NCI-H2107 (cell line): ENCODE measurements at places on chromosomes 12 and 14.

- no peak for DNase-seq
These were observed 2.0 kb downstream of the FERMT2 start for GRCh38 chr14:52948836-52949235.

DNA sequence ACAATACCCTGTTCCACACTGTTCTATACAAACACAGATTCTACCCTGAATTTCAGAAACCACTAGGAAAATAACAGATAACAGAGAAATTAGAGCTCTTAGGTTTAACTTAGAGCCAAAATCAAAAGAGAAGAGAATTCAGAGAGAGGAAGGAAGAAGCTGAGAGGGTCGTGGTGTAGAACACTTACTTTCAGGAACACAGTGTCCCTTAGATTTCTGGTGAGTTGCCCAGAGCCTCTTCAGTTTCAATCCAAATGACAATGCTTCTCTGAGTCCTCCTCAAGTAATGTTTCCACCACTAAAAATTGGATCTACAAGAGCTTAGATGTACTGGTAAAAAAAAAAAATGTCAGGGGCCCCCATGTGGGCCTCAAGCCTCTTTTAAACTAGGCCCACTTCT lies 2.6 kb downstream of the YAF2 start:
- no peak for DNase-seq

DNA sequence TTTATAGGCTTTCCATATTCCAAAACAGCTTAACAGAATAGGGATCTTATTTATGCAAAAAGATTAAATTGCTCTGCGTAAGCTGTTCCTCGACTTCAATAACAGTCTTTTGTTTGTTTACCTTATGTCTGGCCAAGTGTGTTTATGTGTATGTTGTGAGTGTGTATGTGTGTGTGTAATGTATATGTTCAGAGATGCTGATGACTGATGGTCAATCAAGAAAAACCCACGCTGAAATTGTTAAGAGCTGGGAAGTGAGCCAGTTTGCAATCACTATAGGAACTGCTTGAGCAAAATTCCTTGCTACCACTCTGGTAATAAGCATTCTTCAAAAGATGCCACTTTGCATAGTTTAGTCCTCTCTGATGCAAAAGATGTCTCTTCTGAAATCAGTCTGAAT lies 59.6 kb downstream of the PRKD1 start:
- no peak for DNase-seq

DNA sequence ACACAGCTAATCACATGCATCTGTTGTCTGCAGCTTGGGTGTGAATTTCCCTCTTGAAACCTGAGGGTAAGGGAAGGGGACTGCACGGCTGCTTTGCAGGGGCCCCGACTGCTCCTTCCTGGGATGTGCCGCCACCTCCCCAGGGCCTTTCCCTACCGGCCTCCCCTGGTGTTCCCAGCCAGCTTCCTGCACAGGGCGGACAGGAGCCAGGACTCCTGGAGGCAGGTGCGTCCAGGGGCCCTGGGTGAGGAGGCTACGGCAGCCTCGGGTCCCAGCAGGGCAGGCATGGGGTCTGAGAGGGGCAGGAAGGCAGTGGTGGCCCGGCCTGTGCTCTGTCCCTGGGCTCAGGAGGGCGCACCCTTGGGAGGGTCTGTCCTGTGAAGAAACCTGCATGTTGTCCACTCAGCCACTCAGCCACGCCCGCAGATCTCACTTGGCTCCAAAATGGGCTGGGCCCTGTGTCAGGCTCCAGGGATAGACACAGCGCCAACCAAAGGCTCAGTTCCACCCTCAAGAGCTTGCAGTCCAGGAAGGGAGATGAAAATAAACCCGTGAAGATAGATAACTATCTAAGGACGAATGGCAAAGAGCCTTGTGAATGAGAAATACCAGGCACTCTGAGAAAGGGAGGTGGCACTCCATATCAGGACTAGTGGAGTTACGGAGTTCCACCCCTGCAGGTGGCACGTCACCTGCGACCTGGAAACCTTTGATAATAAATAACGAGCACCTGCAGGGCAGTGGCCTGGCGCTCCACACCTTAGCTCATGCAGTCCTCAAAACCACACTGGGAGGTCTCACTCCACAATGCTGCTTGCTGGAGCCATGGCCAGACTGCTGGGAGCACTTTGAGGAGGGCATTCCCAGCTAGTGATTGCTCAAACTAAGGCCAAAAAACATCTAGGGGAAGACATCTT lies 427.4 kb downstream of the AACS start:
- DNase-seq, result no peak

- DNase-seq, result no peak
These were observed 577 bp downstream of the ATG101 start for GRCh38 chr12:52070185-52070925.

- DNase-seq, result no peak
These were observed 108.6 kb upstream of the FLRT2 start for GRCh38 chr14:85421186-85421877.

DNA sequence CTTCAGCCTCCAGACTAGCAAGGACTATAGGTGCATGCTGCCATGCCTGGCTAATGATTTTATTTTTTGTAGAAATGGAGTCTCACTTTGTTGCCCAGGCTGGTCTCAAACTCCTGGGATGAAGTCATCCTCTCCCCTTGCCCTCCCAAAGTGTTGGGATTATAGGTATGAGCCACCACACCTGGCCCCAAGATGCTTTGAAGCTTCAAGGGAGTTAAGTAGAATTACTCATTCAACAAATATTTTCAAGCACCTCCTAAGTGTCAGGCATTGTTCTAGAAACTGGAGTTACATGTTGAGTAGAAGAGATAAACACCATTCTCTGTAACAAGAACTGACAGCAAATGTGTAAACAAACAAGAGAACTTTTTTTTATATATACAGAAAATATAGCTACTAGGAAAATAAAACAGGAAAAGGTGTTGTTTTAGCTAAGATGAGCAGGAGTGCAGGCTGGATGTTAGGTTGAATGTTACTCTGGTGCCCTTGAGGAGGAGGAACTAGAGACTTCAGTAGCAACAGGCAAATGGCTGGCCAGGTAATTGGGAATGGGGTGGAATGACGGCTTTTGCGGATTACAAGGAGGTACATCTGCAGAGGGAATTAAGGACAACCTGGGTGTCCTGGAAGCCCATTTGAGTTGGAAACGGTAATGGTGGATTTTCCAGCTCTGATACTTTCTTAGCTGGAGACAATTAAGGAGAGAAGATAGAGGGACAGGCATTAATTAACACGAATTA lies 32.0 kb upstream of the CFAP54 start:
- DNase-seq, result no peak

- no peak for DNase-seq
These were observed 288.5 kb upstream of the RTL1 start for GRCh38 chr14:101191721-101192660.

- no peak for DNase-seq
These were observed 35.8 kb upstream of the SINHCAF start for GRCh38 chr12:31361730-31362114.

GRCh38 chr12:55940065-55940732 lies 9.2 kb downstream of the DGKA start:
- DNase-seq, result peak; percentile 64
